SJSA1 (cell line): ENCODE measurements at places on chromosomes 7 and 10.

GRCh38 chr7:21429786-21430574, 2.1 kb downstream of the SP4 start:
- no peak for DNase-seq

- DNase-seq, result no peak
Measured at GRCh38 chr7:1045069-1046063, 1.0 kb downstream of the GPR146 start.

- no peak for DNase-seq
Measured at GRCh38 chr7:87709258-87709657, 81.1 kb downstream of the RUNDC3B start.

DNA sequence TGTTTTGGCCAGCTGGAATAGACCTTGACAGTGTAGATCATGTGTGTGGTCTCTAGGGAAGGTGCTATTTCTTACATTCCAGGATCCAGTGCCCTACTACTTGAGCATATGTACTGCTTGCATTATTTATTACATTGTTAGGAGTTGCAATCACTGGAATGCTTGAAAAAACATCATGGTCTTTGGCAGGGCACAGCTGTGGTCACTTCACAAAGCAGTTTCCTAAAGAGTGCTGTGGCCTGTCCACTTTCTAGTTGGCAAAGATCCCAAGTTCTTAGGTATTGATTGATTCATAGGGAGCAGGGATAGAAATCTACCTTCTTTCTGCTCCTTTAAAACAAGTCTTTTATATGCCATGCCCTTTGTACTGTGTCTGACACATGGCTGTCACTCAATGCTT, 4.6 kb downstream of the C7orf25 start:
- no peak for DNase-seq
